ENCODE measurements at places on chromosomes 11 and 22.

- DNase-seq, result peak; percentile 14
These were observed 347.3 kb upstream of the RAG2 start for GRCh38 chr11:36945384-36945783.

DNA sequence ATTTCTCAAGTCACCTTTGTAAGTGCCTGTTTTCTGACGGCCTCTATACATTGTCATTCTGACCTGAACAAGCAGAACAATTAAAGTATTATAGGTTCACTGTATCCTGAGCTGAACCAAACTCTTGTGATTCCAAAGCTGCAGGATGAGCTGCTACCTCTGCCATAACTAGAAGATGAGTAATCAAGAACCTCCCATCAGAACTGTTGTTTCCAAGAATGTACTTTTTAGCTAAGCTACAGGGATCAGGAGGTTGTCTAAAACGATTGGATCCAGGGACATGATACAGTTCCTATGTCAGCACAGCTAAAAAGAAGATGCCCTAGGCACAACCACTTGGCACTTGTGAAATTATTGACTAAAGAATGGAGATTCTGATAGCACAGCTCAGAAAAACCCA, 288.4 kb upstream of the CCDC90B start:
- peak; percentile 26 for DNase-seq

GRCh38 chr11:100687054-100687629, at the start of gene ARHGAP42:
Gene ARHGAP42 (plus strand): TSS chr11:100687288. CDS start chr11:100687679, 391 bp downstream.
- DNase-seq, result peak; percentile 67

DNA sequence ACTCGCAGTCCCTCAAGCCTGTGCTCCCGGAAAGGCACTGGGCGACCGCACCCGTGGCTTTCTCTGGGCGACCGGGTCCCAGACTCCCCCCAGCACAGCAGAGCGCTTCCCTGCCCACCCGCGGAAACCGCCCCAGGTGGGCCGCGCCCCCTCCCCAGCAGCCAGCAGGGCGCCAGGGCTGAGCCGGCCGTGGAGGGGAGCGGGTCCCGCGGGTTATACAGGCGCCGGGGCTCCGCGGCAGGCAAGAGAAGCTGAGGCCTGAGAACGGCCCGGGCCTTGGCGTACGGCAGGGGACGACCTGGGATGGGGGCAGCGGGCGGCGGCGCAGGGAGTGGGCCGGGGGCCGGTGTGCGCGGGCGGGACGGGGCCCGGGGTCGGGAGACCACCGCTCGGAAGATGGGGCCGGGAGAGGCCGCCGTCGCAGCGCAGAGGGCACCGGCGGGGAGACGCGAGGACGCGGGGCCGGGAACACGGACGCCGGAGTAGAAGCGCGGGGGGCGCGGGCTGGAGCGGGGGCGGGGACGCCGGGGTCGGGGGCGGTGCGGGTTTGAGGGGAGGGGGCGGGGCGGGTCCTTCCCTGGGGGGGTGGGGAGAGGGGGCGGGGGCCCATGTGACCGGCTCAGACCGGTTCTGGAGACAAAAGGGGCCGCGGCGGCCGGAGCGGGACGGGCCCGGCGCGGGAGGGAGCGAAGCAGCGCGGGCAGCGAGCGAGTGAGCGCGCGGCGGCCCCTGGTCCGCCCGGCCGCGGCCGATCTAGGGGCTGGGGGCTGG, at the start of gene MDK:
Gene MDK (plus strand): TSS at position 622 of the 771 bp plus-strand sequence. CDS start 389 bp downstream, outside the sequence.
- peak; percentile 63 for DNase-seq

- no peak for DNase-seq
These were observed 128.7 kb downstream of the CTTN start for GRCh38 chr11:70527046-70527395.

- peak; percentile 33 for DNase-seq
These were observed 74.3 kb downstream of the MICAL2 start for GRCh38 chr11:12184699-12185098.
